ENCODE measurements at places on chromosomes 12 and 14.

- DNase-seq, result no peak
These were observed at the start of gene ADCY6 for GRCh38 chr12:48788854-48789775. ADCY6 (minus strand) TSS chr12:48789089; CDS start chr12:48783434, 5,655 bp downstream.

DNA sequence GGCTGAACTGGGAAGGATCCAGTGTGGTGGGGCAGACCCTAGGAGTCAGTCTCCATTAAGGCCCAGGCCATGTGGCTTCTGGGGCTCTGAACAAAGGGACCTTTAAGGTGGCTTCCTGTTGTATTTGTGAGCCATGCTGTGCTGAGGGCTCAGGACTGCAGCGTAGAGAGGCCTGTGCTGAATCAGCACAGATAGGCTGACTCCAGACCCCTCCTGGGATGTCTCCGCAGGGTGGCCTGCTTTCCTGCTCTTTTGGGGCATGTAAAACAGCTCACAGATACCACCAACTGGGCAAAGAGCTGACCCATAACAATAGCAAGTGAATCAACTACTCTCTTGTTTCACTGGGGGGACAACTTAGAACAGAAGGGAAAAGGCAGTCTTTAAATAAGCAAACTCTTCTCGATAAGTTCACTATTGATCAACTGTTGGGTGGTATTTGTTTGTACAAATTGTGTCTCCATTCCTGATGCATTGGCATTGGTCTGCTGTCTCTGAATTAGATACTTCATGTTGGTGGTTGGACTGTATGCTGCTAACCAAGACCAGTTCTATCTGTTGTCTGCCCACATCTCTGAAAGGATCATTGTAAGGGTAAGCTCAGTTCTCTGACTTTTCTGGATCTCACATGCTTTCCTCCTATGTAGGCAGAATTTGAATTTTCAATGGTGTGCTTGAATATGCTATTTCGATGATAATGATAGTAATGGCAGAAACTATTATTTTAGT is 71.8 kb downstream of the MYRFL start:
- DNase-seq, result no peak

- no peak for DNase-seq
These were observed 110.5 kb downstream of the ARF6 start for GRCh38 chr14:50003213-50004021.

GRCh38 chr12:110658242-110658641 is 30.7 kb downstream of the HVCN1 start:
- no peak for DNase-seq

- DNase-seq, result no peak
These were observed 223.4 kb upstream of the GARIN2 start for GRCh38 chr14:66965831-66966230.

GRCh38 chr12:27009881-27010301 is 4.3 kb downstream of the TM7SF3 start:
- DNase-seq, result no peak
